ENCODE measurements at places on chromosomes 12 and 14.
A peak's percentile ranks its signal among the peaks of the same experiment; 100 is the strongest.

DNA sequence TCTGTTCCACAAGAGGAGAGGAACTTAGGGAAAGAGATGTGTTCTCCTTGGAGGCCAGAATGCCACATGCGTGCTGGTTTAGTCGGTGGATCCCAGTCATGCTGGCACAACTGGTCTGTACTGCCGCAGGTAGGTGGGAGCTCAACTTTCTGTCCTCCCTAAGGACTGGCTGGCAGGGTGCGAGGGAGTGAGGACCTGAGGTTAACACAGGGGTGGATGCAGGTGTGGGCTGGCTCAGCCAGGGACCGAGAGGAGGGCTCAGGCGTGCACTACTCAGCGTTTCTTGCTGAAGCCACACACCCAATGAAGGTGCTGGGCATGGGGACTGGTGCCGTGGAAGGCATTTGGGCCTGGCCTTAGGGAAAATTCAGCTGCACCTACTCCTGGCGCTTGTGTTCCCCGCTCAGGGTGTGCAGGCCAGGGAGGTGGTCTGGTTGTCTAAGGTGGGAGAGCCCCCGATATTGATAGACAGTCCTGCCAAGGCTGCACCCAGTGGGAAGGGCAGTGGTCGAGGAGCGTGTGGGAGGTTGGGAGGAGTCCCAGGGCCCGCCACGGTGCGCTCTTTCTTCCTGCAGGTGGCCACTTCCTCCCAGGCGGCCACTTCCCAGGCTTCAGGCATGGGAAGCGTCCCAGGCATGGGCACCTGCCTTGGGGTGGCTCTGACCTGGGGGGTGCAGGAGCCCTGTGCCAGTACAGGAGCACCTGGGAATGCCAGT, 138.4 kb downstream of the ADGRD1 start:
- no peak for ATAC-seq

GRCh38 chr12:123269395-123269892, 2.2 kb downstream of the CDK2AP1 start:
- peak; percentile 37 for ATAC-seq

GRCh38 chr14:36633580-36633979, 28.1 kb upstream of the PAX9 start:
- no peak for ATAC-seq

DNA sequence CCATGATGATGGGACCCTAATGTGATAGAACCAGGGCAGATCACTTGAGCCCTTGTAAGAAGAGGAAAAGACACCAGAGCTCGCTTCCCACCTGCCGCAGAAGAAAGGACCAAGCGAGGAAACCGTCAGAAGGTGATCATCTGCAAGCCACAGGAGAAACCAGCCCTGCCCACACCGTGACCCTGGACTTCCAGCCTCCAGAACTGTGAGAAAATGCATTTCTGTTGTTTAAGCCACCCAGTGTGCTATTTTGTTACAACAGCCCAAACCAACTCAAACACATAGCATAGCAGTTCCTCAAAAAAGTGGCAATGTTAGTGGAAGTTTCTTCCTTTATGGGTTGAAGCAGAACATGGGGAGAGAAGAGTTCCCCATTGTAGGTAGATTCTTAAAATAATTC, 107.9 kb upstream of the BCL2L14 start:
- ATAC-seq, result no peak

GRCh38 chr14:72451054-72451972, 442.6 kb downstream of the DPF3 start:
- no peak for ATAC-seq
